ENCODE measurements at places on chromosomes 12 and 14.

DNA sequence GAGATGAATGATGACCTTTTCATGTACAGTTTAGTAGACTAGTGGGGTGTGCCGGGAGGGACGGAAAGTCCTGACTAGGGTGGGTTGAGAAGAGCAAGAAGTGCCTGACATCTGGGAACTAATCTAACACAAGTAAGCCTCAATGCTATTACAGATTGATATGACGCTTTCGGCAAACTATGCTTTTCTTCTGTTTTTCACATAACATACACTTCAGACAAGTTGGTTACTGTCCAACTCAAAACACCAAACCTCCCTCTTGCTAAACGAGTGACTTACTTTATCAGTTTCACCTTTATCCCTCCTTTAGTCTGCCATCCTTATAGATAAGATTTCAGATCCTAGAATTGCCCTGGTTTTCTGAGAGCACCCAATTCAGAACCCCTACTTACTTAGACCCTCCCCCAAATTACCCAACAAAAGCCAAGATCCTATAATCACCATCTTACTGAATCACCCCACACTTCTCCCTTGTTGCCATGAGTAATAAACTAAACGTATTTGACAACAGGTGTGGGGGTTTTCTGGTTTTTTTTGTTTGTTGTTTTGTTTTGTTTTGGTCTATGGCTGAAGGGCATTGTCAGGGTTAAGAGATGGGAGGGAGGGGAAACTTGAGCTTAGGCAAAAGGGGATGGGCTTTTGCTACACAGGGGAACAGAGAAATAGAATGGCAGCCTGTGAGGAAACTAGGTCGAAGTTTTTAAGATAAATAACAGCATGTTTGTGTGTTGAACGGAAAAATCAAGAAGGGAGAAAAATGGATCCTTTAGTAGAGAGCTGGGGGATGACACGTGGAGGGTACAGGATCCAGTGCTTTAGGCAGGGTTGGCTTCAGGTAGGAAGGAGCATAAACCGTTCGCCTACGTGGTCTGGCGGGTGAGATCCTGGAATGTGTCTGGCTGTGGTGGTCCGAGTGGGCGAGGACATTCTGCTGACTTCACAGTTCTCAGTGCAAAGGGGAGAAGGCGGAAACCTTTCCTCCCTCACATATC lies 6.1 kb upstream of the PSMA3 start:
- no peak for DNase-seq

DNA sequence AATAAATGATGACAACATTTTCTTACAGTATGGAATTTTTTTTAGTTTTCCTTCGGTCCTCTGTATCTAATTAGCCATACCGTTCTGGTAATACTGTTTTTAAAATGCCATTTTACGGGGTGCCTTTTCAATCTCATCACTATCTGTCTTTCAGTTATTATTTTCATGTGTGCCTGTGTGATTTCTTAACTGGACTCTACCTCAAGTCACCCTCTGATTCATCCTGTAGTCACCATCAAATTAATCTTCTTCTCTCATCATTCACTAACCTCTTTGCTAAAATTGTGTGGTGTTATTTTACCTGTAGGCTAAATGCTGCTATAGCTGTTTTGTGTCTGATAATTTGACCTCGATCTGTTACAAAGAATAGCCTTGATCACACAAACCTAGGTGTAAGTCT lies 16.0 kb upstream of the CCT2 start:
- DNase-seq: no peak

GRCh38 chr14:104687601-104688504 lies 1.6 kb upstream of the INF2 start:
- DNase-seq: no peak

- DNase-seq: no peak
Measured at GRCh38 chr12:81039231-81039630, 38.6 kb upstream of the ACSS3 start.

DNA sequence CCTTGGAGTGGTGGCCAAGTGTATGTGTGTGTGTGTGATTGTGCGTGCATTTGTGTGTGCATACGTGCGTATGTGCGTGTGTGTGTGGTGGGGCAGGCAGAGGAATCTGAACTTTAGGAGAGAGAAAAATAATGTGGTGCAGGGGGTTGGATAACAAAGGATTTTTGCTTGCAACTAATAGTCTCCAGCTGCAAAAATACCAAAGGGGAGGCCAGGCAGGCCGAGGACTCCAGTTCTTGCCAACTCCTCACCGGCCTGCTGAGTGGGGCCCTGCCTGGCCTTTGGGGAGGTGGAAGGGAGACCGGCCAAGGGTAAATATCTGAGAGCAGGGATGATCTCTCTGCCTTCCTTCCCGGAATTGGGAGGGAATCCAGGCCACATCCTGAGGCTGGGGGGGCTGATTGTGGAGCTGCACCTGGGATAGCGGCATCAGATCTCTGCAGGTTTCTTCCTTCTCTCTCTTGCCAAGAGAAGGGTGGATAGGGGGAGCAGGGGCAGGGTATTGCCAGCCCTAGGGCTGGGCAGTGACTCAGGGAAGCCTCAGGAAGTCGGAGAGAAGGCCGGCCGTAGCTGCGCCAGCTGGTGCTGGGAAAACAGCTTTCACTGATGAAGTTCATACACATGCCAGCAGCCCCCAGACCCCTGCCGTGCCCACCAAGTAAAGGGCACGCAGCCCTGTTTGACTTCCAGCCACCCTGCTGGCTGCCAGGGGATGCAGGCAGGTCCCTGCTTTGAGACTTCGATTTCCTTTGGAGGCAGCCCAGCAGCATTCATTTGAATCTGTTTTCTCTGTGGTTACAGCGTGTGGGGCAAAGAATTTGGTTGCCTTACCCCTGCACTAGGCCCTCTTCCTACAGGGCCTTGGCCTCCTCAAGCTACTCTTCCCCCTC lies 4.6 kb upstream of the LRP1-AS start:
- no peak for DNase-seq

GRCh38 chr12:106308611-106309010 lies 6.1 kb downstream of the TCP11L2 start:
- no peak for DNase-seq

DNA sequence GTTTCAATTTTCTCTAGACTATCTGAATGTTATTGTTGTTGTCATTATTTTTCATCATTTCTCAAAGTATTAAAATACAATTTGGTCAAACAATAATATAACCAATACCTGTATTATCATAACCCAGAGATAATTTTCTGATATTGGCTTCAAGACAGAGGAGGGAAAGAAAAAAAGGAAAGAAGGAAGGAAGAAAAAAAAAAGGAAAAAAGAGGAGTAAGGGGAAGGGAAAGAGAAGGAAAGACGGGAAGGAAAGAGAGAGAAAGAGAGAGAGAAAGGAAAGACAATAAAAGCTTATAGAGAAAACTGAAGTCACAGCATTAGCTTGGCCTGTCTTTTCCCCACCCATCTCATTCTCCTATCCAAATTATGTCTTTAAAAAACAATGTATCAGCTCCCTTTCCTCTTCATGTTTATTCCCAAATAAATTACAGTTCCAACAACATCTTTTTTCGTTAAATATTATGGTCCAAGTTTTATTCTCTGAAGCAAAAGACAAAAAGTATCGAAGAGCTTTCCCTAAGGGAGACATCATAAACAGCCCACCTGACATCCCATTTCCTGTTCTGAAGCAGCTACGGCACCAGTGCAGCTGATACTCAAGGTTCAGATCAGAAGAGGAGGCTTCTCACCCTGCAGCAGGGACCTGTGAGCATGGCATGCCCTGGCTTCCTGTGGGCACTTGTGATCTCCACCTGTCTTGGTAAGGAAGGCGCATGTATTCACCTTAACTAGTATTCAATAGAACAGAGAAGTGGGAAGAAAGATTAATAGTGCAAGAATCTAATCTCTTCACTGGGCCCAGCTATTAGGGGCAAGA lies 308.3 kb downstream of the DAD1 start:
- no peak for DNase-seq

DNA sequence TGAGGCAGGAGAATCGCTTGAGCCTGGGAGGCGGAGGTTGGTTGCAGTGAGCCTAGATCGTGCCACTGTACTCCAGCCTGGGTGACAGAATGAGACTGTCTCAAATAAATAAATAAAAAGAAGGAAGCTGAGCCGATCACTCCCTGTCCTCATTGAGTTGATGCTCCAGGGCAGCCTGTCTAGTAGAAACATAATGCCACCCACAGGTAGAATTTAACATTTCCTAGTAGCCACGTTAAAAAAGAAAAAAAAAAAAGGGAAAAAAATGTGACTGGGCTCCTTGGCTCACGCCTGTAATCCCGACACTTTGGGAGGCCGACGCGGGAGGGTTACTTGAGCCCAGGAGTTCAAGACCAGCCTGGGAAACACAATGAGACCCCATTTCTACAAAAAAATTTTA lies 135.7 kb downstream of the SCARB1 start:
- no peak for DNase-seq

DNA sequence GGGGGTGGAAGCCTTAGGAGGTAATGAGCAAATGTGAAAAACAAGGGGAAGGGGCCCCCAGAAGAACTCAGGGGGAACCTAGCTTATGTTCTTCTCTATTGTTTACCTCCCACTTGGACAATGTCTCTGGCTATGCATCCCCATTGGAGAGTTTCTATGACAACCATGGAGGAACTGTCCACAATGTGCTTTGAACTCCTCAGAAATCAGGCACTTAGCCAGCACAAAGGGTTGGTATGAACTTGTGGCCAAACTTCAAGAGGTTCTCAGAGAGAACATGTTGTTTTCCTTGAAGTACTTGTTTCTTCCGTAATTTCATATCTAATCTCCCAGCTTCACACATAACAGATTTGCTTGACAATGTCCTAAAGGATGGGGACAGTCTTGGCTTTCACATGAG lies 202.8 kb upstream of the PELI2 start:
- no peak for DNase-seq

GRCh38 chr14:55845963-55846825 lies 266.2 kb downstream of the KTN1 start:
- DNase-seq: no peak

Data from right renal pelvis (tissue), 4 donors.